ENCODE measurements at places on chromosomes 6 and 20.

- DNase-seq, result no peak
These were observed 585.7 kb upstream of the MARCKS start for GRCh38 chr6:113271437-113271836.

- DNase-seq, result no peak
These were observed 111.2 kb downstream of the NFATC2 start for GRCh38 chr20:51431321-51431720.

- no peak for DNase-seq
These were observed 12.0 kb downstream of the RNF8 start for GRCh38 chr6:37365791-37366190.

DNA sequence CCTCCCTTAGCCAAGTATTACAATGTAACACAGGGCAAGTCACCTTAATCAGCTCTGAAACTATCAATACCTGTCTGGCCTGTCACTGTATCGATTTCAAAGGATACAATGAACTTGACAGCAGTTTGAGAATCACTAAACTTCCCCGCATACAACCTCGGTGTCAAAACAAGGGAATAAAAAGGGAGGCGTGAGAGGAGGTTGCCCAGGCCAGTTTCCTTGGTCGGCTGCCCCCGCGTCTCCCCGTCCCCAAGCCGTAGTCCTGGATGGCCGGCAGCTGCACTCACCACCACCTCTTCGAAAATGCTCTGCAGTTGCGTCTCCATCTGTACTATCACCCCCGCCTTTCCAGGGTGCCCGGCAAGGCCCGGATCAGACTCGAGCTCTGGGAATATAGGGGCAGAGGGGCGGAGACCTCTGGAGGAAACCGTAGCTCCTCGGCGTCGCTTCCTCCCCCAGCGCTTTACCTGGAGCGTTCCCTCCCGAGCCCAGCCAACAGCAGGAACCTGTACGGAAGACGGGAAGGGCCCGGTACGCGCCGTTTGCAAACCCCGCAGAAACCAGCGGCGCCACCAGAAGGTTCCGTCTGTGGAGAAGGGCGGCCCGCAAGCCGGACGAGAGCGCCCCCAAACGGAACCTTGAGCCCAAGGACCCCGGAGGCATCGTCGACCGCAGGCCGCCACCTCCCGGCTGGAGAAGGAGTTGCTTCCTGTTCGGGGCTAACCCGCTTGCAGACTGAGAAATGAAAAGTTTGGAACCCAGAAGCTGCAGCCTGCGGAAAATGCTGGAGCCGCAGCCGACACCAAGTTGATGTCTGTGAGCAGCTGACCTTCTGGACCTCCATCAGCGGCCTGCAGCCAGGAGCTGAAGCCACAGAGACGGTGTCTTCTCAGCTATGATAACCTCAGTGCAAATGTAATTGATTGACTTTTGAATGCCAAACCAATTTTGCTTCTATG is at the start of gene MED23:
MED23 (minus strand) TSS at position 519 of the 959 bp plus-strand sequence; CDS start at position 326, 193 bp downstream.
- DNase-seq, result peak; percentile 98

DNA sequence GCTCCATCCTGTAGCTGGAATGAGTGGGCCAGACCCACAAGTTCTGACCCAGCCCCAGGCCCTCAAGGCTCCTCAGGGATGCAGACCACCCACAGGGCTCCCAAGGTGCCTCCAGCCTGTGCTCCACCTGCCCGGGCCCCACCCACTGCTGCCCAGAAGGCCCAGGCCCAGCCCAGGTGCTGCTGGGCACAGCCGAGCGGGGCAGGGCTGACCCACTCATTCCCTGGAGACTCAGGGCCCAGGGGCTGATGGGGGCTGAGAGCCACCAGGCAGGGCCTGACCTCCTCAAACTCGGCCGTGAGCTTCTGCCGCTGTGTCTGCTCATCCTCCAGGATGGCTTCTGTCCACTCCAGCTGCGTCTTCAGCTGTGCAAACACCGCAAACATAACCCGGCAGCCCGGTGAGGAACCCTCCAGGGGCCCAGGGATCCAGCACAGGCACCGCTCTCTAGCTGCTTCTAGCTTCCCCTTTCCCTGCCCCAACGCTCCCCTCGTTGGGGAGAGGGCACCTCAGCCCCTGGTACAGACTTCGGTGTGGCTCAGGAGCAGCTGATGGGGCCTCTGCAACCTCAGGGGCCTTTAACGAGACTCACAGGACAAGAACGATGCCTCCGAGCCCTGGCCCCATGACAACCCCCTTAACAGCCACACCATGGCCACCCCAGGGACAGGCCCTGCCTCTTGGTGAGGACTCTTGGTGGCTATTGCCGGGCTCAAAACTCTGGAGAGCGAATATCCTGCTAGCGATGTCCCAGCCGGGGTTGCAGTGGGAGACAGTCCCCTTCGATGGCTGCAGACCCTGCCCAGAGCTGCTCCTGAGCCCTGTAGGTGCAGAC is 46.0 kb downstream of the DSTN start:
- no peak for DNase-seq

Data from stimulated activated CD4-positive, alpha-beta T cell treated with anti-CD3 and anti-CD28 coated beads, Interleukin-15, amount 100 ng/mL, for 1 hour (primary cell).